AG09309 (cell line): ENCODE measurements at places on chromosomes 12 and 14.

- DNase-seq: no peak
Observed at GRCh38 chr12:70534466-70534865, 102.8 kb downstream of the PTPRB start.

- peak; percentile 50 for DNase-seq
Observed at GRCh38 chr12:43957732-43958372, 122.0 kb downstream of the TMEM117 start.

GRCh38 chr12:44224399-44225148 is 388.7 kb downstream of the TMEM117 start:
- DNase-seq: no peak

GRCh38 chr14:53874704-53875103 is 81.9 kb downstream of the BMP4 start:
- DNase-seq: no peak

DNA sequence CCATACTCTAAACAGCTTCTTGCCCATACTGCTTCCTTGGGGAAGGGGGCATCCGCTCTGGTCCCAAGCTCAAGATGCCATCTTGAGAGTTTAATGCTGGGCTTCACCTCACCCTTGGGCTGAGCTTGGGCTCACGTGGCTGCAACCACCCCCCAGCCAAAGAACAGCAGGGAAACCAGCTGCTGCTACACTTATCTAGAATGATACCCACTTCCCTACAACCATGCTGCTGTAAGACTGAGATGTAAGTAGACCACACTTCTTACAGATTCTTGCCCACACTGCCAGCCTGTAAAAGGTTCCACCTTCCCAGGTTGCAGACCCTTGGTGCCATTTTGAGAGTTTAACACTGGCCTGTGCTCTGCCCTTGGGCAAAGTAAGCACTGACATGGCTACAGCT is 9.7 kb downstream of the CTSG start:
- no peak for DNase-seq

DNA sequence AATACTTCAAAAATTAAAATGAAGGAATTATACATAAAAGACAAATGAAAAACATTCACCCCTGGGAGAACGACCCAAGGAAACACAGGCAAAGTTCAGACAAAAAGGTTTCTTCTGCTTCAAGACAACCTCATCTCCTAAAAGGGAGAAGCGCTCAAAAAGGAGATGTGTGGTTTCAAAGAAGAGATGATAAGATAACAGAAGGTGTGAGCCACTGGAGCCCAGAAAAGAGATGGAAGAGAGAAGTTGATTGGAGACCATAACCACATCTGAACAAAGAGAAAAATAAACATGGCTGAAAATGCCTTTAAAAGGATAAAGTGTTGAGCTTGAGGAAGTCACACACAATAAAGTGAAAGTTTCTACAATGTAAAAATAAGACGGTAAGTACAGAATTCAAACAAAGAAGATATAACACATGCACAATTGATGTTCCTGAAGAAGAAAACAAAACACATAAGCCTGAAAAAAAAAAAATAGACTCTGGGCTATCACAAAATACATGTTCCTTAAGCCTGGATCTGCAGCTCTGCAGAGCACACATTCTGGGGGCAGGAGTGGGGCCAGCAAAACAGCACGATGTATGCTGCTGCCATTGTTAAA is 51.6 kb upstream of the C14orf180 start:
- DNase-seq: no peak

DNA sequence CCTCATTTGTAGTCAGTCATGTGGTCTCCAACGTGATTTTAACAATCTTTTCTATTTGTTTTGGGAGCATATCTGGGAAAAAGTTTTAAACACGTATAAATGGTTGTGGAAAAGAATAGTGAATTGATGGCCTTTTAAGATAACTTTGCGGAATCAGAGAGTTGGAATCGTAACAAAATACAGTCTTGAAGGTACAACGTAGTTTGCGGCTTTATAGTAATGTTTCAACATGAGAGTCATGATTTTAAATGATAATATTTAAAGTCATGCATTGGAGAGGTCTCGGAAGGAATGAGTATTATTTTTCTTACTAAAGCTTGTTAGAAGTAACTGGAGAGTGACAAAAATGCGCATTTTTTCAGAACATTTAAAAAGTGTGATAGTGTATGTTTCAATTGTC is 1.6 kb downstream of the AEBP2 start:
- DNase-seq: no peak

DNA sequence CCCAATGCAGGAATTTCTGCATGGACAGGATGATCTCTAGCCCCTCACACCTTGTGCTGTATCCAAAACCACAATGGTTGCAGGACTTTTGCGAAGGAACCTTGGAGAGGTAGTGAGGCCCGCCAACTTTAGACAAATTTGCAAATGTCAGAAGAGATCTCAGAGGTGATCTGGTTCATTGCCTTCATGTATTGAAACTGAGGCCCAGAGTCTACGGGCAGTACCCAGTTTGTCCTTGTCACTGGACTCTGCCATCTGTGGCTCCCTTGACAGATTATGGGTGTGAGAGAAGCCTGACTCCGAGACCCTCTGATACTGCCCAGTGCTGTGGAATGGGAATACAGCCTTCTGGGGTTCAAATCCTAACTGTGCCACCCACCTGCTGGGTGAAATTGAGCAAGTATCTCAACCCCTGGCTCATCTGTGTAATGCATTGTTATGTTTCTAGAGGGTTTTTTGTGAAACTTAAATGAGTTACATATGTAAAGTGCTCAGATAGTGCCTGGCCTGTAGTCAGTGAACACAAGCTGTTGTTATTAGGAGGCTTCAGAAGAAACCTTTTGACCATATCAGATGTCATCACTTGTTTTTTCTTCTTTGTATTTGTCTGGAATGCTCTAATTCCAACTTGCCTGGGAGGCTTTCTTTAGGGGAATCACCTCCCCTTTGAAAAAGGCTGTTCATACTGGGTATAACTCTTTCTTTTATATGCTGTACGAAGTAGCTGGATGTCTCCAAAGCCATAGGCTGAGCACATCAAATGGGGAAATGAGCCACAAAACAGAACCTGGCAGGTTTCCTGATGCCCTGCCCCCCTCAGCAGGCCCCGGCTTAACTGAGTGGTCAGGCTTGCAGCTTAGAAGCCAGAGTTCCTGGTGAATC is 71.4 kb upstream of the SRSF5 start:
- no peak for DNase-seq

DNA sequence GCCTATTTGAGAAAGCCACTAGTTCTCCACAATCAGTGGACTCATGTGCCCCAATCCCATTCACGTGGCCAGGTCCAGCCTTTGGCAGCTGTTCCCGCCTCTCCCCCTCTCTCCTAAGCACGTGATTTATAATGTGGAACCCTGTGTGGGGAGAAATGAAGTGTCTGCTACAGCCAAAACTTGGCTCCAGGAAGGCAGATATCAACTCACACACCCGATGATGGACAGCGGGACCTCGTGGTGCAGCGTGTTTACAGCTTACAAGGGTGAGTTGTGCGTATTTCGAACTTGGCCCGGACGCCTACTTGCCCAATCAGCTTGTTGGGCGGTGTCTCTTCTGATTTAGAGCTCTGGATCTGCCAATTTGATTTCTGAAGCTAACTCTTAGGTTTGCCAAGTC is 38.1 kb upstream of the FAM181A start:
- no peak for DNase-seq

GRCh38 chr14:95197551-95197950 is 40.2 kb upstream of the DICER1 start:
- DNase-seq: no peak

DNA sequence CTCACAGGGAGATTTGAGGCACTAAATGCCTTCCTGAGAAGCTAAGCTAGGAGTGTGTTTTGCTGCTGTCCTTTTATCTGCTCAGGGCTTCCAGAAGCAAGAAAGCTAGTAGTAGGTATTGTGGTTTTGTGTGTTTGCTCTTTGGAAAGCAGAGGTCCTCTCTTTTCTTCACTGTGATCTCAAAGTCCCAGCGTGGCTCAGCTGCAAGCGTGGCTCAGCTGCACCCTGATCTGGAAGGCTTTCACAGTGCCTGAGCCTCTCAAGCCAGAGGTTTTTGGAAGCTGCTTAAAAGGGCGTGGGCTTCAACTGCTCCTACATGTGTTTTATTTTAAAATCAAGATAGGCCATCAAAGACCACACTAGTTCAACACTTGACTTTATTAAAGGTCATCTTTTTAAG is 337.4 kb upstream of the RGS6 start:
- no peak for DNase-seq

DNA sequence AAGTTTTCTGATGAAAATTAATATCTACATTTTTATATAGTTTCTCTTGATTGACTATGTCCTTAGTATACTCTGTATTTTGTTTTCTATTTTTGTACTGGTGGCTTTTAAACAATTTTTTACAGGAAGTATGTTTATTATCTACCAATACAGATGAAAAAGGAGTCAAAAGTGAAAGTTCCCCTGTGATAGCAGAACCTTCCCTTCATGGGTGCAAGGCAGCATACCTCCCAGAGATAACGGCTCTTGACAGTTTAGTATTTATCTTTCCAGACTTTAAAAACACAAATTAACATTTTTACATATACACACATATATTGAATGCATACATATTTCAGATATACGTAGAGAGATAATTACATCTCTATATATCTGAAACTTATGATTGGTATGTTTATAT is 17.1 kb upstream of the FAM234B start:
- DNase-seq: no peak

DNA sequence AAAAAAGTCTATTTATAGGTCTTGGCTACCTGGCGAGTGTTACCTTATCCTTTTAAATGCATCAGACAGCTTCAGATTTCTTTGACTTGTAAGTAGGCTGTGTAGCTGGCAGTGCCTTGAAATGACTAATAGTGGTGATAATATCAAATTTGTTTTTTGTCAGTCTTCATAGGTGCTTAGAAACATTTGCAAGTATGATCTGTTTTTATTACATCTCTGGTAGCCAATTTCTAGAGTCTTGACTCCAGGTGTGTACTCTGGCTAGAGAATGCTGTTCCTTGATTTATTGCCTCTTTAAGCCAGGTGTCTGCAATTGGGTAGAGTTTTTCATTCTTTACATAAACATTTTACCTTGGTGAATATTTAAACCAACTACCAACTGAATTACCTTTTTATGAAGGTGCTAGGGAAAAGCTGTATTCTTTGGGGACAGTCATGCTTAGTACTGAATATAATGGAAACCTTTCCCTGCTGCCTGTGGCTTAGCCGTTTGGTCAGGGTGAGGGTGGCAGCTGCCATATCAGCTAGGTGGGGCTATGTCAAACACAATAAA is 32.6 kb downstream of the MLXIP start:
- no peak for DNase-seq

DNA sequence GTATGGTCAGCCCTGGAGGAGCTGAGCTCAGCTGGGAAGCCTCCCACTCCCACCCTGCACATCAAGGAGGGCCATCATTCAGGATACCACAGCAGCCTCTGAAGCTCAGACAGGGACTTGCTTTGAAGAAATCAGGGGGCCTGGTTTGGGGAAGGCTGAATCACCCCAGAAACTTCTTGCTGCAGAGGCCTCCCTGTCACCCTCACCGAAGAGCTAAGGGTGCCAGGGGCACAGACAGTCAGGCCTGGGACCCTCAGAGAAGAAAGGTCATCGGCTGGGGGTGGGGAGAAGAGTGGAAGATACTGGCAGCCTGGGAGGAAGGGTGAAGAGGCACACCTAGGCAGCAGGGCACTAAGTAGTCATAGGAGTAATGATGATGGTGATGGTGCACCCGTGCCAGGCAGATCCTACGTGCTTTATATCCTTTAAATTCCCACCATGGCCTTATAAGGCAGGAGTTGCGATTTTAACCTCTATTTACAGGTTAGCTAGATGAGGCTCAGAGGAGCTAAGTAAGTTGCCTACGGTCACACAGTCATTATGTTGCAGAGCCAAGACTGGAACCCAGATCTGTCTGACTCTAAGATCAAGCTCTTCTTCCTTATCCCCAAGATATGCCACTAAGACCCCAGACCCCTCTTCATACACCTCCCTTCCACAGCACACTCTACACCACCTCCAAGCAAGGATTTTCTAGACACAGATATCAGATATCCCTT is 28.5 kb upstream of the PNMA1 start:
- no peak for DNase-seq

DNA sequence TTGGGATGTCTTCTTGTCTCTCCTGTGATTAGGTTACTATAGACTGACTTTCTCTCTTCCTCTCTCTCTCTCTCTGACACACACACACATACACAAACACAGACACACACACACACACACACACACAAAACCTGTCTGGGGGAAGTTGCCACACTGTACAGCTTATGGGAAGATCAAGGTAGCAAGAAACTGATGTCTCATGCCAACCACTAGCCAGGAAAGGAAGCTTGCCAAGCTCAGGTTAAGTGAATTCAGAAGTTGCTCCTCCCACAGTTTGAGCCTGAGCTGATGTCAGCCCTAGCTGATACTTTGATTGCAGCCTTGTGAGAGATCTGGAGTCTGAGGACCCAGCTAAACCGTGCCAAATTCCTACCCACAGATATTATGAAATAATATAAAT is 67.1 kb downstream of the PPFIA2 start:
- DNase-seq: no peak

DNA sequence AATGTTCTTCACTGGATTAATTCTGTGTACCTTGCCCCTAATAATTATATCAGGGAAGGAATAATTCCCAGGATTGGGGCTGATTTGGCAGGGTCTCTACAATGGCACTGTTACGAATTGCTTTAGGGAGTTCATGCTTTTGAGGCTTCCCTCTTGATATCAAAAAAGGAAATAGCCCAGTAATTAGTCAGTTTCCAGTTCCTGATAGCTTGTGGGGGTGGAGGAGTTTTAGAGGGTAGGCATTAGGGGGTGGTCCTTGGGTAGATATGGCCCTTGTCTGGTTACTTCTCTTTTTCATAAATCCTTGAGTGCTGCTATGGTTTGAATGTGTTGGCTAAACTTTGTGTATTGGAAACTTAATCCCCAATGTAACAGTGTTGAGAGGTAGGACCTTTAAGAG is 6.1 kb upstream of the SRSF5 start:
- DNase-seq: no peak
